Spinal cord (tissue), 10 donors: ENCODE measurements at places on chromosomes 12 and 14.

DNA sequence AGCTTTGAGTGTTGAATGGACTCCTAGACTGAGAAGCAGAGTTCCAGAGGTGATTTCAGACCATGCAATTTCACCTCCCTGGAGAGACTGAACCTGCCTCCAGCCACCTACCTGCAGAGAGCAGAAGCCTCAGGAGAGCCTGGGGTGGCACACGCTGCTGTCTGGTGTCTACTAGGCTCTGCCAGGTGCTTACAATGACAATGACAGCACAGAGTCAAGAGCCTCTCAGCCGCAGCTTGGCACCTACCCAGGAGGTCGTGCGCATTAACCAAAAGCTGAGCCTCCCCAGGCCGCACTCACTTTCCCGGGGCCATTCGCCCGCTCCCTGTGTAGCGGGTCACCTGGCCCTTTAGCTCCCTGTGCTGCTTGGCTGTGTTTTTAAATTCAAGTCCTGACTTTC lies 63.2 kb downstream of the TESC start:
- DNase-seq: no peak

GRCh38 chr12:53736592-53736991 lies 9.3 kb upstream of the CALCOCO1 start:
- no peak for DNase-seq

DNA sequence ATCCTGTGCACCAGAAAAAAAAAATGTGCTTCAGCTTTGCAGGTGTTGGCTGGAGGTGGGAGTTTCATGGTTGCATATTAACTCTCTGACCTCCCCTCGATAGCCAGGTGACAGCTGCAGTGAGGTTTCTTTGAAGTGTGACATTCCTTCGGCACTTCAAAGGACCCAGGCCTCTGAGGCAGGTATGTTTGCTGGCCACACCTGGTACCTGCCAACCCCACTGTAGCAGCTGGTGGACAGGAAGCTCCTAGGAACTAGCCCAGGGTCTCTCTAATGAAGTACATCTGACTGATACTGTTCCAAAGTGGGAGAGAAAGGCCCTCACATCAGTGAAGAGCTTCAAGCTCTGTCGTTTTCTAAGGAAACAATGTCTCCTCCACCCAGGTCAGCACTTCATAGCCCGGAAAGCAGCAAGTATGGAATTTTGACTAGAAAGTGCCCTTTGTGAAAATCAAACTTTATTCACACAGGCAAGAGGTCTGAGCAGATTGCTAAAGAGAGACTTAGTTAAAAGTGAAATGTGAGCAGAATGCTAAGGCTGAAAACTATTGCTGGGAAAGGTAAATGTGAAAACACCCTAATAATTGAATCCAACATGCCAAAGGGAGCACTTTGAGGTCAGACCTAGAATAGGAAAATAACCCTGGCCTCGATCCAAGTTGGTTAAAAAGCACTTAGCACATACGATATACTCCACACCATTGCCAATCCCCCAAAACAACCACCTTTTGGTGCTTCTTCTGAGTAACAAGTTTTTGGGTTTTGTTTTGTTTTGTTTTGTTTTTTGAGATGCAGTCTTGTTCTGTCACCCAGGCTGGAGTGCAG lies 71.3 kb downstream of the PHLDA1 start:
- DNase-seq: no peak

DNA sequence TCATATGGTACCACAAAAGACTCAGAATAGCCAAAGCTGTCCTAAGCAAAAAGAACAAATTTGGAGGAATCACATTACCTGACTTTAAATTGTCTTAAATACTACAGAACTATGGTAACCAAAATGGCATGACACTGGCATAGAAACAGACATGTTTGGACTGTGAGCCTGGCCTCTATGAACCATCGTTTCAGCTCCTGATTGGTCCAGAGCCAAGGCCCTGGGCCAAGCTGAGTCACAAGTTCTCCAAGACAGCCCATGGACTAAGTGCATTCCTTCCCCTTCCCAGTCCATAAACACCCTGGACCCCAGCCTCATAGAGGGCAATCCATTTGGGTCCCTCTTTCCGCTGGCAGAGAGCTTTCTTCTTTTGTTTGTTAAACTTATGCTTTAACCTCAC lies 12.1 kb upstream of the PRR4 start:
- no peak for DNase-seq

DNA sequence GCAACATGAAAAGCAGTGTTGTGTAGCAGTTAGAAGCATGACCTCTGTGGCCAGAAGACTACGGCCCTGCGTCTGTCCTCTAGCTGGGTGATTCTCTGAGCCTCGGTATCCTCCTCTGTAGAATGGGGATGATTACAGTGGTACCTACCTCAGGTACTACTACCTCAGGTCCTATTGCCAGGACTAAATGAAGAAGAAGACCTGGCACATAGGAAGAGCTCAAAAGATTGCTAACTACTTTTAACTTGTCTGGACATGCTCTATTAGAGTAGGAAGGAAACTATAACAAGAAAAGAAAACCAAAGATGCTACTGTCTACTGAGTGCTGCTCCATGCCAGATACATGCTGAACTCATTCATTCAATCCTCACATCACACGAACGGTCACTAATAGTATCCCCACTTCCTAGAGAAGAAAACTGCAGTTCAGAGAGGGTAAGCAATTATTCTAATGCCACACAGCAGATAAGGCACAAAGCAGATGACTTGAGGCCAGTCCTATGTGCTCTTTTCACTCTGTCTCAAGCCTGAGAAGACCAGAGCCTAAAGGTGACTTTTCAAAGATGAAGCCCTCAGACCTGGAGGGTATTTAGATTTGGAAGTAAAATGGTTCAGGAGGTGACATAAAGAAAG lies 108.1 kb upstream of the HIF1A start:
- DNase-seq: no peak

DNA sequence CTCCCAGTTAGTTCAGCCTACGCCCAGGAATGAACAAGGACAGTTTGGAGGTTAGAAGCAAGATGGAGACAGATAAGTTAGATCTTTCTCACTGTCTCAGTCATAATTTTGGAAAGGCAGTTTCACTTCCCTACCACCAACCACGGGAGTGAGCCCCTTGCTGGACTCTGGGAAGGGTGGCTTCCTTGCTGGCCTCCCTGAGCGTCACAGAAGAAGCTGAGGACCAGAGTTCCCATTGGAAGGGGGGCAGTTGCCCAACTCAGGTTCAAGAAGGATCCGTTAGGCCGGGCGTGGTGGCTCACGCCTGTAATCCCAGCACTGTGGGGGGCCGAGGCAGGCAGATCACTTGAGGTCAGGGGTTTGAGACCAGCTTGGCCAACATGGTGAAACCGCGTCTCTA lies 106.2 kb upstream of the MAX start:
- no peak for DNase-seq

DNA sequence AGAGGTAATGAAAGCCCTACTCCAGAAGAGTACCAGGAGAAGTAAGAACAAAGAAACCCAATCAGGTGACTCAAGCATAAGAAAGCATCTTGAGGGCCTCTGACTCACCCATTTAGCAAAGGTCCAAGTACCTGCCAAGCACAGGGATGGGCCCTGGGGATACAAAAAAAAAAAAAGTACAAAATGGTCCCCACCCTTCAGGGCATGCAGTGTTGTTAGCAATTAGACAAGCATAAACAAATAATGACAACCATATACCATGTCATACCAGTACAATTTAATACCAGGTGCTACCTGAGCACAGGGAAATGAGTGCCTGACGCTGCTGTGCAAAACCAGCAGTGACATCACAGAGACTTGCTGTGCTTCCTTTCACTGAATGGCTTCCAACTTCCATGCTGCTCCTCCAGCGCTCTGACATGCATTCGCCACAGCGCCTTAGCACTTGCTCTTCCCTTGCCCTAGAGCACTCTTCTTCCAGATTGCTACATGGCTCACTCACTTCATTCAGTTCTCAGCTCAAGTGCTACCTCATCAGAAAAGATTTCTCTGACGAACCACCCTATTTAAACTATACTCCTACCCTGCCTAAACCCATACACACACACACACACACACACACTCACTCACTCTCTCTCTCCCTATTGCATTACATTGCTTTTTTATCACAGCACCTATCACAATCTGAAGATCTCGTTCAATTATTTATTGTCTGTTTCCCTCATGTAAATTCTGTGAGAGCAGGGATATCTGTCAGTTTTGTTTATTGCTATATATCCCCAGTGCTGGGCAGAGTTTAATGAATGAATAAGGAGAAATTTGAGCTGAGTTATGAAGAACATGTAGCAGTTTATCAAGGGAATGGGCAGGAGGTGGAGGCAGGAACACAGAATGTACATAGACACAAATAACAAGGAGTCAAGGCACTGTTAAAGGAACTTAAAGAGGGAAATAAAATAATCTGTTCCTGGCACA lies 12.9 kb upstream of the EPS8 start:
- no peak for DNase-seq
